ENCODE measurements at places on chromosomes 7 and 10.

GRCh38 chr7:93218997-93219827 lies 7.1 kb downstream of the HEPACAM2 start:
- DNase-seq: no peak

GRCh38 chr7:157097569-157097968 lies 41.2 kb upstream of the UBE3C start:
- no peak for DNase-seq

GRCh38 chr10:110355141-110355831 lies 50.6 kb upstream of the SMNDC1 start:
- DNase-seq: no peak

GRCh38 chr7:85039196-85039923 lies 147.5 kb downstream of the SEMA3D start:
- DNase-seq: no peak

DNA sequence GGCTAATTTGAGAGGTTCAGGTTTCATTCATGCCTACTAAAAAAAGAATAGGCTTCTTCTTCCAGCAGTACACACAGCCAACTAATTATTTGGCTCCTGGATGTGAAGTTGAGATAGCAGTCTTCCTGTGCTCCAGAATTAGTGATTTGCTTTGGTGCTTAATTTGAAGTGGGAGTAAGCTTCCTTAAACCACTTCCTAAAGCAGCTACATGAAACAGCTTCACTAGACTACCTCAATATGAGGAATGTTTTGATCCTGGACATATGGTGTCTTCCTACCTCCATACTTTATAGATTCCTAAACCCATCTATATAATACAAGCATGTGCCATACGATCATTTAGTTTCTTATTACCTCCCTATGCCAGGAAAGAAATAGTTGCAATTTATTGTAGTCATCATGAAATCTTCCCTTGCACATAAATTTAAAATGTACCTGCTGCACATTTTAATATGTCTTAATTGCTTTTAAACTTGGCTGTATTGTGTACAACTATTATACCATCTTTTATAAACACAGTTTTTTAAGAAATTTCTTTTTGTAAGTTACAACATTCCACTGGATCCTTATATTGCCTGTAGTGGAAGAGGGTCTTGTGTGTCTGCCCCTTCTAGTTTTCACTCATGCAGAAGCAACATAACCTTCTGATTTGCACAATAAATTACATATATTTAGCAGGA lies 8.6 kb downstream of the VIM start:
- no peak for DNase-seq

DNA sequence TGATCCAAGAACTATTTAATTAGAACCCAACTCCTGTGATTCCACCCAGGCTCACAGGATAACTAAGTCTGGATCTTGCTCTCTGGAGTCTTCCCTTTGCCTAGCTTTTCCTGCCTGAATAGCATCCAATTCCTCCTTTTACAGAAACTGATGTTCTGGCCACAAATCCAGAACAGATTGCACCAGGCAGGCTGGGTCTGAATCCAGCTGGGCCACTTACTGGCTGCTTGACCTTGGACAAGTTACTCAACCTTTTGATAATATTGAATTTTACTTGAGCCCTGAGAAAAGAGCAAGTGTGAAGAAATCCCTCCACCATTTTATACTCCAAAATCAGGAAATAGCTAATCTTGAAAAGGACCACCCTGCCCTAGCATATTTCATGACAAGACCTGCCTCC lies 55.5 kb upstream of the SLC35G1 start:
- no peak for DNase-seq

GRCh38 chr7:28686418-28686800 lies 271.7 kb downstream of the TRIL start:
- DNase-seq: no peak

- DNase-seq: no peak
Measured at GRCh38 chr7:76356115-76356514, 2.7 kb downstream of the YWHAG start.

GRCh38 chr10:3774018-3774813 lies 10.8 kb downstream of the KLF6 start:
- no peak for DNase-seq

- no peak for DNase-seq
Measured at GRCh38 chr10:77448226-77448625, 189.4 kb downstream of the KCNMA1 start.

DNA sequence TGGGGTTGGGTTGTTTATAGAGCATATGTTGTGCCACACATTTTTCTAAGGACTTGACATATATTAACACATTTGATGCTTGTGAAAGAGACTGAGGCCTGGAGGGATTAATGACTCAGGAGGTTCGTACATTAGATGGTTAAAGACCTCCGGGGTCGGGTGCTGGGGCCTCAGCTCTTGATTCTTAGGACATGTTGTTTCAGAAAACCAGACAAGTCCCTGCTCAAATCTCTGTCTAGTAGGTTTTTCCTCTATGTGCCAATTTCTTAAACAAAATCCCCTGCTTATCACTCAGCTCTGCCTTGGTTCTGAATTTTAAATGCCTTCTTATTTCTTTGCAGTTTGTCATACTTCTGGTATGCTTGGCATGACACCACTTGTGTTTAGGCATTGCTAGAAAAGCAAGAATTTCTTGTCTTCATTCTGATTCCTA lies 5.8 kb downstream of the UPP1 start:
- no peak for DNase-seq

DNA sequence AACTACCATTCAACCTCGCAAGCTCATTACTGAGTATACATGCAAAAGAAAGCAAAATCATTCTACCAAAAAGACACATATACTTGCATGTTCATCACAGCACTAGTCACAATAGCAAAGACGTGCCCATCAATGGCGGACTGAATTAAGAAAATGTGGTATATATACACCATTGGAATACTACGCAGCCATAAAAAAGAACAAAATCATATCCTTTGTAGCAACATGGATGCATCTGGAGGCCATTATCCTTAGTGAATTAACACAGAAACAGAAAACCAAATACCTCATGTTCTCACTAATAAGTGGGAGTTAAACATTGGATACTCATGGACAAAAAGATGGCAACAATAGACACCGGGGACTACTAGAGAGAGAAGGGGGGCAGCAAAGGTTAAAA lies 6.4 kb downstream of the TRDMT1 start:
- no peak for DNase-seq

DNA sequence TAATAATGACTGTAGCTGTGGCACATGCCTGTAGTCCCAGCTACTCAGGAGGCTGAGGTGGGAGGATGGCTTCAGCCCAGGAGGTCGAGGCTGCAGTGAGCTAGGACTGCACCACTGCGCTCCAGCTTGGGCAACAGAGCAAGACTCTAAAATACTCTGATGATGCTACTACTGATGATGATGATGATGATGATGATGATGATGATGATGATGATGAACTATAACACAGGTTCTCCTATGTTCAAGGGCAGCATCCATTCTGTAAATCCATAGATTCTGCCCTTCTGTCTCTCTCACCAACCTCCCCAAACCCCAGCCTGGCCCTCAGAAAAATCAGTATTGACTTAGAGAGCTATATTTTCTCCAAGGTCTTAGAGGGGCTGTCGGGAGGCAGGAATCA lies 22.8 kb upstream of the EN2 start:
- no peak for DNase-seq

- DNase-seq: no peak
Measured at GRCh38 chr10:132300582-132300981, 7.2 kb downstream of the STK32C start.

DNA sequence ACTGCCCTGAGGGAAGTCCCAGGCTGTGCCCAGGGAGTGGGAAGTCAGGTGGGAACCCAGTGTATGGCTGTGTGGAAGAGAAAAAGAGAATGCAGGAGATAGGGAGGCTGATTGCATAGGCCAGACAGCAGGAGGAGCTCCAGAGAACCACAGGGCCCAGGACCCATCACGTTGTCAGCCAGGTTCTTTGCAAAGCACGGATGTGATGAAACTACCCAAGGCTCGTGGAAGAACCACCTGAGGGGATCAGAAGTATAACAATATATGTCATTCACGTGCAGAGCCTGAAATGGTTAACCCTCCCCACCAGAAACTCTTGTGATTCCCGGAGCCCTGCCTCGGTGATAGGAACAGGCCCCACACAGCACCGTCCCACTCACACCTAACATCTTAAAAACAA lies 83.6 kb downstream of the LARP4B start:
- DNase-seq: no peak

- DNase-seq: no peak
Measured at GRCh38 chr10:79435271-79436065, 10.0 kb downstream of the ZCCHC24 start.

GRCh38 chr10:44042075-44042770 lies 342.7 kb downstream of the CXCL12 start:
- no peak for DNase-seq

DNA sequence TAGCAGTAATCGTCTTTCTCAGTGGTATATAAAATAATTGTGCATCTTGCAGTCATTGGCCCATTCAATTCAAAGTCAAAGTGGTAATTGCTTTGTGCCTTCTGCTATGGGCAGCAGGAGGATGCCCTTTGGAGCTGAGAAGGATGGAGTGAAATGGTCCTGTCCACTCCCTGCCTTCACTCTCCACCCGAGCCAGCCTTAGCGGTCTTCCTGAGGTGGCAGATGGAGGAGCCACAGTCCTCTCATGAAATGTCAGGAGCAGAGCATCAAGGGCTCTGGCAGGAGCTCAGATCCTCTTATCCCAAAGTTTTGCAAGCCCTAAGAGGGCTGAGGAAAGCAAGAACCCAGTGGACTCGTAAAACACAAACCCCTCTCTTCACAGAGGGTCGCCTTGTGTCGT lies 199.4 kb downstream of the DYNC1I1 start:
- no peak for DNase-seq

- no peak for DNase-seq
Measured at GRCh38 chr7:86876146-86876545, 183.3 kb downstream of the ELAPOR2 start.

- DNase-seq: no peak
Measured at GRCh38 chr7:2260820-2261219, 18.8 kb downstream of the NUDT1 start.

DNA sequence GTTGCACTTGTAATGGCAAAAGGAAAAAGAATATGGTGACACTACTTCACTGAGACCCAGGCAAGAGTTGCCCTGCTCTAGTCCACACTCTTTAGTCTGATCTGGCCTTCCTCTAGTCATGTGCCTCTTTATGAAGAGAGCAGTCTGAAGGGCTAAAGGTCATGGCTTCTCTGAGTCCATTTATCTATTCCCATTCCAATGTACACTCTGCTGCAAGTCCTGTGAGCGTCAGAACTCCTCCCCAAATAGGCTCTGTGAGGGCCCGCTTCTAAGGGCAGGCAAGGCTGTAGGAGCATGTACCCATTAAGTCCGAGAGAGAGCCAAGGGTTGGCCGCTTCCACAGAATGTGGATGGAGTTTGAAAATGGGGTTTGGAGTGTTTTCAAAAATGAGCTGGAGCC lies 209.3 kb downstream of the AHR start:
- DNase-seq: no peak

- peak; percentile 50 for DNase-seq
Measured at GRCh38 chr7:2719007-2719406, 31.0 kb downstream of the AMZ1 start.

- no peak for DNase-seq
Measured at GRCh38 chr10:9228771-9229170, 1174.3 kb downstream of the GATA3 start.

- no peak for DNase-seq
Measured at GRCh38 chr10:50576245-50576815, 47.4 kb downstream of the SGMS1 start.

- no peak for DNase-seq
Measured at GRCh38 chr7:124489082-124489819, 276.3 kb downstream of the GPR37 start.

- no peak for DNase-seq
Measured at GRCh38 chr7:114481999-114482398, 67.4 kb downstream of the FOXP2 start.

DNA sequence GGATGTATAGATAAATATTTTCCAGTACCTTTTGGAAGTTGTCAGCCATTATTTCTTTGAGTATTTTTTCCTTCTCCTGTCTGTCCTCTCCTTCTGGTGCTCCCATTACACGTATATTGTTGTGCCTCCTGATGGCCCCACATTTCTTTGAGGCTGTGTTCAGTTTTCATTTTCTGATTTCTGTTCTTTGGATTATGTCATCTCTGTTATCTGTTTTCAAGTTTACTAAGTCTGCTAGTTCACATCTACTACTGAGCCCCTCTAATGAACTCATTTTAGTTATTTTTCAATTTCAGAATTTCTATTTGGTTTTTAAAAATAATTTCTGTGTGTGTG lies 16.3 kb downstream of the RBM33 start:
- DNase-seq: no peak

DNA sequence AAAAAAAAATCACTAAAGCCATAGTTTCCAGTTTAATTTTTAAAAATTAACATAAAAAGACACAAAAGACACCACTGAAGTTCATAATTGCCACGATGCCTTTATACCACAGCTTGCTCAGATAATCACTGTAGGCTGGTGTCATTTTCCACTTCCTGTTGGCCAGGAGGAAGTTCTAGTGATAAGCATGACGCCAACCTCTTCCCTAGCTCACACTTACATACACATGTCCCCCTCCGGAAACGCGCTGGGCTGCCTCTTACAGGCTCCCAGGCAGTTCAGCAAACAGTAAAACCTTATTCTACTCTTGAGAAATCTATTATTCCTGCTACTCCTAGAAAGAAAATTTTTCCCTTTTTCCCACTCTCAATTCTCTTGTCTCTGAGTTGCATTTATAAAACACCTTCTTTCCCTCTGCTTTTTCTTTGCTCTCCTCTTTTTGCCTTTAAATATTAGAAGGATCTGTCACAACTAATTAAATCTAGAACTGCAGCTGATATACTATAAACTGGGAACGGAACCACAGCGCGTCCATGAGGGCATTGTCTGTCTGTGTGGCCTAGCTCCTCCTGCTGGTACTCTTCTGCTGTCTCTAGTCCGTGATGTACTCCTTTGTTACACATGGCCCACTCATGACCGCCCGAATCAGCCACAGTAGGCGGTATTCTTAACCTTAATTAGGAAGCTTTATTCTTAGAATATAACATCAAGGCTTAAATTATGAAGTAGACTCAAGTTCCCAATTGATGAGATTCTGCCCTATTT lies 664.9 kb downstream of the CNTNAP2 start:
- DNase-seq: no peak

- no peak for DNase-seq
Measured at GRCh38 chr7:106413446-106413845, 128.7 kb upstream of the NAMPT start.
